ENCODE measurements at places on chromosomes 12 and 14. TPM values are rescaled to one million over a fixed set of nuclear protein-coding genes. Genes with fewer than 3 reads are reported as not detected.

GRCh38 chr12:118292836-118293235, 79.9 kb downstream of the TAOK3 start:
- H3K4me3 ChIP-seq = no peak overlapping the region
- no peak for DNase-seq
- H3K4me1 ChIP-seq = no peaks in the 10 kb centered on the region
- no peaks in the 10 kb centered on the region for H3K27me3 ChIP-seq
- peaks cover 12% of the 10 kb centered on the region for H3K36me3 ChIP-seq

- no peak overlapping the region for H3K4me3 ChIP-seq
- peaks cover 3% of the 10 kb centered on the region for H3K27me3 ChIP-seq
- DNase-seq = no peak
- no peaks in the 10 kb centered on the region for H3K4me1 ChIP-seq
- H3K36me3 ChIP-seq = peaks cover 2% of the 10 kb centered on the region
- H3K27ac ChIP-seq = no peak overlapping the region
These were observed 9.5 kb upstream of the CAPRIN2 start for GRCh38 chr12:30764251-30764650.

DNA sequence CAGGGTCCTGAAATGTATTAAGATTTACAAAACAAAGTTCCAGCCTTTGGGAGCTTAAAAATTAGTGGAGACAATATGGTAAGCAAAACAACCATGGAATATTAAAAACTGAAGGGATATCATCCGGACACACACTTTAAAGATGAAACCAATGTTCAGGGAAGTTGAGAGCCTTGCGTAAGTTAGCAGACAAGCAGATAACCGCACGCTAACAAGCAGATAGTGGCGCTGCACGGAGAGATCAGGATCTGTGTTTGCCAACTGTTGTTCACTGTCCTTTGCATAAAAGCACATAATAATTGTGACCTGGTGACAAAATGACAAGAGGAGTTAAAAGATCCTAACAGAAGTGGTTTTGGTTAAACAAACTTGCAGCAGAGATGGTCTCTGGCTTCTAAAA, 14.3 kb upstream of the TMEM229B start:
- H3K4me3 ChIP-seq = no peak overlapping the region
- DNase-seq = no peak
- no peaks in the 10 kb centered on the region for H3K27me3 ChIP-seq
- H3K27ac ChIP-seq = no peak overlapping the region
- no peaks in the 10 kb centered on the region for H3K36me3 ChIP-seq
- H3K4me1 ChIP-seq = peaks cover 4% of the 10 kb centered on the region

GRCh38 chr12:93913845-93914244, 234.5 kb upstream of the PLXNC1 start:
- H3K27me3 ChIP-seq = peaks cover 1% of the 10 kb centered on the region
- no peaks in the 10 kb centered on the region for H3K36me3 ChIP-seq
- H3K4me1 ChIP-seq = no peaks in the 10 kb centered on the region
- no peak overlapping the region for H3K4me3 ChIP-seq
- no peak overlapping the region for H3K27ac ChIP-seq

GRCh38 chr14:105144666-105145380, 23.8 kb downstream of the JAG2 start:
- no peaks in the 10 kb centered on the region for H3K4me1 ChIP-seq
- H3K36me3 ChIP-seq = no peaks in the 10 kb centered on the region
- DNase-seq = peak; percentile 3
- H3K4me3 ChIP-seq = no peak overlapping the region

- no peak for DNase-seq
- H3K4me1 ChIP-seq = peaks cover 7% of the 10 kb centered on the region
- no peak overlapping the region for H3K27ac ChIP-seq
- H3K36me3 ChIP-seq = peaks cover 5% of the 10 kb centered on the region
- H3K4me3 ChIP-seq = no peak overlapping the region
These were observed 46.5 kb downstream of the BTBD7 start for GRCh38 chr14:93286212-93286890.

DNA sequence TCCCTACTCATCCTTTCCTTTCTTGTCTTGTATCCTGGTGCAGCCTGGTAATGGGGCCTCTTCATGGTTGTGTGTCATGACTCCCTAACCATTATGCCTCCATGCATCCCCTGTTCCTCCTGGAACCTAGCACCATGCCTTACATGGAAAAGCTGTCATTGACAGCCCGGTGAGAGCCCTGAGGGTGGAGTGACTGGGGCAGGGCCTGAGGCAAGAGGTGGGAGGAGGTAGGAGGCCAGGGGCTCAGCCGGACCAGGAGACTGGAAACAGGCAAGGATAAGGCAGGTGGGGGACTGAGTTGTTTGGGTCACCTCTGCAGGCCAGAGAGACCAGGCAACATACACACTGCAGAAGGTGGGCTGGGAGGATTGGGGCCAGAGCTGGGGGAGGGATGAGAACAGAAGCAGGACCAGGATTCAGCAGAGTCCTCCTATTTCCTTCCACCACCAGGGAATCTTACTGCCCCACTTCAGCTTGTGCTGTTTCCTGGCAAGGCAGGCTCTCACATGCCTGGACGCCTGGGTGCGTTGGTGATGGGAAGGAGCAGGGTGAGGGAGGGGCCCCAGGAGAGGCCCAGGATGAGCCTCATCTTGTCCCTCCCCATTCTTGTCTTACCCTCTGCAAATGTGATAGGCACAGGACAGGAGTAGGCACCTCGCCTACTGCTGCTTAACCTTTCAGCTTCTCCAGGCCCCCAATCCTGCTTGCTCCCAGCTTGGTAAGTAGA, at the start of gene LTB4R2:
LTB4R2 (plus strand) TSS at position 603 of the 727 bp plus-strand sequence. CDS start 525 bp downstream, outside the sequence.
- peak within 1 kb of the TSS; percentile 30 for H3K27ac ChIP-seq
- H3K36me3 ChIP-seq = peaks cover 42% of the 10 kb centered on the region
- H3K4me3 ChIP-seq = peak within 1 kb of the TSS; percentile 70
- H3K27me3 ChIP-seq = no peaks in the 10 kb centered on the region

GRCh38 chr12:123767613-123768012, 5.5 kb downstream of the DNAH10 start:
- no peak overlapping the region for H3K4me3 ChIP-seq
- no peak overlapping the region for H3K27ac ChIP-seq
- H3K36me3 ChIP-seq = no peaks in the 10 kb centered on the region

DNA sequence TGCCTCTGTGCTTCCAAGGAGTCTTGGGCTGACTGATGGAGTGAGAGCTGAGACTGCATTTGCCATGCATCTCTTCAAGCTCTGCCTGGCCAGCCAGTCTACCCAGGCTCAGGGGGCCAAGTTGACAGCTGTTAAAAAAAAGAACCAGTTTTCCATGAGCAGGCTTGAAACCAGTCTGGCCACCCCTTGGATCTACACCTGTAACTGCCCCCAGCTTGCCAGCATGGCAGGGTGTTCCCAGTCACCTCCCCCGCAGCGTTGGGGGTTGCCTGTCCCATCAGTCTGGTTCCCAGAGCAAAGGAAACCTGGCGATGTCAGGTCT, 202.7 kb downstream of the ZFP36L1 start:
- H3K27me3 ChIP-seq = no peaks in the 10 kb centered on the region
- no peak overlapping the region for H3K27ac ChIP-seq
- H3K36me3 ChIP-seq = no peaks in the 10 kb centered on the region
- no peak for DNase-seq
- H3K4me1 ChIP-seq = peaks cover 12% of the 10 kb centered on the region

DNA sequence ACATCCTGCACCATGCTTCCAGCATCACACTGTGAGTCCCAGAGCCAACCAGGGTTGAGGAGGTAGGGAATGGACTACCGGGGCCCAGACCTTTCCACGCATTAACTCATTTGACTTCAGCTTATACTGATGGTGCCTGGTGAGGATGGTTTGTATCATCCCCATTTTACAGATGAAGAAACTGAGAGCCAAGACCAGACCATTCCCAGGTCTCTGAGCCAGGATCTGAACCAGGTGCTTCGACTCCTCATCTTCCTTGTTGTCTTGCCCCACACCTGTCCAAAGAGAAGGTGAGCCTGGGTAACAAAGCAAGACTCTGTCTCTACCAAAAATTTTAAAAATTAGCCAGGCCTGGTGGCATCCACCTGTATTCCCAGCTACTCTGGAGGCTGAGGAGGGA, 64.4 kb downstream of the MVK start:
- H3K4me1 ChIP-seq = no peaks in the 10 kb centered on the region
- no peak for DNase-seq
- H3K4me3 ChIP-seq = no peak overlapping the region
- H3K27ac ChIP-seq = no peak overlapping the region

GRCh38 chr12:15863372-15863771, 18.8 kb upstream of the STRAP start:
- peaks cover 17% of the 10 kb centered on the region for H3K27me3 ChIP-seq
- no peaks in the 10 kb centered on the region for H3K36me3 ChIP-seq
- peaks cover 6% of the 10 kb centered on the region for H3K4me1 ChIP-seq
- DNase-seq = no peak

- H3K27ac ChIP-seq = no peak overlapping the region
- H3K36me3 ChIP-seq = peaks cover 10% of the 10 kb centered on the region
- H3K4me1 ChIP-seq = no peaks in the 10 kb centered on the region
- H3K4me3 ChIP-seq = no peak overlapping the region
- H3K27me3 ChIP-seq = no peaks in the 10 kb centered on the region
- DNase-seq = no peak
These were observed 14.9 kb upstream of the POLR3B start for GRCh38 chr12:106342397-106343213.

- DNase-seq = no peak
- no peak overlapping the region for H3K27ac ChIP-seq
- peaks cover 13% of the 10 kb centered on the region for H3K4me1 ChIP-seq
- H3K36me3 ChIP-seq = no peaks in the 10 kb centered on the region
- H3K4me3 ChIP-seq = no peak overlapping the region
- peaks cover 20% of the 10 kb centered on the region for H3K27me3 ChIP-seq
These were observed 1.8 kb upstream of the KRT83 start for GRCh38 chr12:52323001-52323400.

GRCh38 chr14:91089958-91090535, 23.8 kb upstream of the DGLUCY start:
- peaks cover 2% of the 10 kb centered on the region for H3K27me3 ChIP-seq
- DNase-seq = no peak
- no peaks in the 10 kb centered on the region for H3K36me3 ChIP-seq
- H3K4me1 ChIP-seq = peaks cover 14% of the 10 kb centered on the region
- H3K27ac ChIP-seq = no peak overlapping the region

- peak overlapping the region; percentile 96 for H3K4me3 ChIP-seq
- peak; percentile 33 for DNase-seq
- H3K36me3 ChIP-seq = peaks cover 35% of the 10 kb centered on the region
- H3K4me1 ChIP-seq = peaks cover 44% of the 10 kb centered on the region
- H3K27me3 ChIP-seq = no peaks in the 10 kb centered on the region
These were observed 1.3 kb downstream of the MBD6 start for GRCh38 chr12:57523706-57524614.

DNA sequence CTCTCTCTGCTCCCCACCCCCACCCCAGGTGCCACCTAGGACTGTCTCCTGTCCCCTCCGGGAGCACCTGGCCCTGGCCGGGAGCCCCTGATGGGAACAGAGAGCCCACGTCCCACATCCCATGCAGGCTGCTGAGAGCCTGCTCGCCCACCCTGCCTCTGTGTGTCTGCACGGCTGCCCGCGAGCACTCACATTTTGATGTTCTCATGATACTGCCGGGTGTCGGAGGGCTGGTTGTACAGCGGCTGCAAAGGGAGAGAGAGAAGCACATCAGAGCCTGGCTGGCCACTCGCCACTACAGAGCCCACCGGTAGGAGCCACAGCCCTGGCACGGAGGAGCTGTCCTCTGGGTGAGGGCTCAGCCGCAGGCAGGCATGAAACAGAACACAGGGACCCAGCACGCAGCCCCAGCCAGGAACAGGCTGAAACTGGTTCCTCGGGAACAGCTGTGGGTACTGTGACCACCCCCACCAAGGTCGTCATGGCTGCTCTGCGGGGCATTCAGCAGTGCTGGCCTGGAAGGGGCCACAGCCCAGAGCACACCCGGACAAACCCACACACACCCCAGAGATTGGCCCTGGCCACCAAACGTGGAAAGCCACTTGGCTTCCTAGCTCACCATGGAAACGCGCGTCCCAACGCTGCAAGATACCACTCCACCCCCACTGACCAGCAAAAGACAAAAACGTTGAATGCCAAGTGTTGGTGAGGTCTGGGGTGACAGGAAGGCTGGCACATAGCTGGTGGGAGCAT, 117.6 kb downstream of the NCOR2 start:
- no peak for DNase-seq
- H3K27me3 ChIP-seq = no peaks in the 10 kb centered on the region
- peaks cover 12% of the 10 kb centered on the region for H3K36me3 ChIP-seq

GRCh38 chr12:122021822-122022392, at the start of gene BCL7A:
Gene BCL7A, plus strand, starts transcription at chr12:122021884. Its CDS starts 208 bp downstream, at chr12:122022092.
- peak within 1 kb of the TSS; percentile 85 for H3K4me3 ChIP-seq
- H3K27me3 ChIP-seq = peaks cover 13% of the 10 kb centered on the region
- H3K4me1 ChIP-seq = peaks cover 5% of the 10 kb centered on the region
- no peaks in the 10 kb centered on the region for H3K36me3 ChIP-seq

The IKZF4 gene
- total RNA-seq = 16.3 TPM

The C3AR1 gene
- total RNA-seq = 0.57 TPM

The CISTR gene
- total RNA-seq = not detected

The COX8C gene
- not detected for total RNA-seq

The CHPT1 gene
- 12.2 TPM for total RNA-seq

The COPS7A gene
- total RNA-seq = 38.3 TPM

The PYGL gene
- 0.62 TPM for total RNA-seq

Measured in activated CD4-positive, alpha-beta T cell treated with anti-CD3 and anti-CD28 coated beads for 36 hours (primary cell).